ENCODE measurements at places on chromosomes 7 and 10.

GRCh38 chr7:127782654-127783559 lies 130.9 kb downstream of the SND1 start:
- no peak for DNase-seq

- no peak for DNase-seq
Measured at GRCh38 chr10:70176441-70176840, 6.1 kb upstream of the SAR1A start.

GRCh38 chr10:79052291-79053080 lies 16.3 kb upstream of the ZMIZ1 start:
- no peak for DNase-seq

DNA sequence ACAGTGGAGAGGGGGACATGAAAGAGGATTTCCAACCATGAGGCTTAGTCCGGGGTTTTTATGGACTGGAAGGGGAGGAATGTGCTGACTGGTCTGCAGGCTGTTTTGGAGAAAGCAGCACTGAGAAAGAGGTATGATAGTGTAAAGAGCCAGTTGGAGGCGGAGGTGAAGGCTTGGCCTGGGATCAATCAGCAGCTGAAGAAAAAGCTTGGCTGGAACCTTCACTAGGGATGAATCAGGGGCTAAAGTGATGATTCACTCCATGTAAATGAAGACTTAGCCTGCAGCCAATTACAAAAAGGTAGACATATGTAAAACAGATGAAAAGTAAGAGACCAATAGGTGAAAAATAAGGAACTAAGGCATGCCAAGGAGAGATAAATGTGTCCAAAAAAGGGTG lies 1382.6 kb downstream of the GATA3 start:
- DNase-seq: no peak

DNA sequence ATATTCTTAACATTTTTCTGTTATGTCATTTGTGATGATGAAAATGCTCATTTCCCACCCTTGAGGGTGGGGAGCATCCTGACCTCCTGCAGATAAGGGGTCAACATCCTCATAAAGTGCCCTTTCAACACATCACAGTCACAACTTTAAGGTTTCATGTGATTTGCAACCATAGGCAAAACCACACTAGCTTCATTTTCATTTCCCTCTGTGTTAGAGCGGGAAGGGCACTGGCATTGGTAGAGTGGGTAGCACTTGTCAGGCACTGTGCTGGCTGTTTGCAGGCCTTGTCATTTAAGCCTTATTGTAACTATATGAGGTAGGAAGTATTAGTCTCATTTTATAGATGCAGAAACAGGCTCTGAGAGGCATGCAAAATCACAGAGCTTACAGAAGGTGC lies 39.8 kb downstream of the PSMC2 start:
- no peak for DNase-seq

DNA sequence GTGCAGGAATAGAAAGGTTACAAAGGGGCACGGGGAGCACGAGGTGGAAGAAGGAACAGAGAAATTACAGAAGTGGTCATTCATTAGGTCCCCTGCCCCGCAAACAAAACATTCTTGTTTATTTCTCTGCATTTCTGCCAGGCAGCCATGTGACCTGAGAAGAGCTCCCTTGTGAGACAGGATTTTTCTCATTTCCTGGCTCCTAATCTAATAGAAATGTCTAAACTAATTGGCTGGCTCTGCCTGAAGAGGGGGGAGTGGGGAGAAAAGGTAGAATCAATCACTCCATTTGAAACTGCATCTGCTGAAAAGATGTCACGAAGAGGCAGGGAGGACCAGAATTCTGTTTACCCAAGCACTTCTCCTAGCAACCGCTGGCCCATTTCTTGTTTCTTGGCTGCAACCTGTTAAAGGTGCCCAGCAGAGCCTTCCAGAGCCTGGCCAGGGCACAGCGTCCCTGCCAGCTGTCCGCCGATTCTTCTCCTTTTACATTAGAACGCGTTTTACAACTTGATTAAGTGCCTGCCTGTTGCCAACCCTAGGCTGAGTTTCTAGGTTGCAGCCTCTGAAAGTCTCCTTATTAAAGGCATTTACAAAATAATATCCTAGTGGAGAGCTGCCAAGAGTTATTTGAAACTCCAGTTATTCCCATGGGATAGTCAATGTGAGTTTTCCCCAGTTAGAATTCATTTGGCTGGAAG lies 1227.6 kb downstream of the TYW1 start:
- no peak for DNase-seq

Measured in stimulated activated CD8-positive, alpha-beta memory T cell treated with anti-CD3 and anti-CD28 coated beads, Interleukin-7, amount 100 ng/mL, for 1 hour (primary cell).